Stimulated activated CD4-positive, alpha-beta T cell treated with anti-CD3 and anti-CD28 coated beads, Interleukin-4, amount 100 ng/mL, for 1 hour (primary cell): ENCODE measurements at places on chromosomes 16 and 17.

- no peak for DNase-seq
These were observed 7.5 kb downstream of the ZNF205 start for GRCh38 chr16:3119701-3120408.

DNA sequence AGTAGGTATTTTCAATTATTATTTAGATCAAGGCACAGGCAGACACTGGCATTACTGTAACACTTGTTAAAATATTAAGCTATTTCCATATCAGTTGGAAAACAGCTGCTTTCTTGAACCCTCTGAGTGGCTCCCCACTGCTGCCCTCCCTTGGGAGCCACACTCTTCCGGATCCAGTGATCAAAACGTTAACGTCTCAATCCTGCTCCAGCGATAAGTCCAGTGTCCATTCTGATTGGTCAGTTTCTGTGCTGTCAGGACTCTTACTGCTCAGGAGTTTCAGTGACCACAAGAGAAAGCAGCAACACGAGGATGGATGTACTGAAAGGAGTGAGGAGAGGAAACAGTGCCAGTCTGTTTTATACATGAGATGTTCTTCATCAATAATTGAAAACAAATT lies 13.8 kb upstream of the ZKSCAN2 start:
- DNase-seq: no peak

- DNase-seq: no peak
These were observed 341.4 kb downstream of the UTP18 start for GRCh38 chr17:51601622-51602261.

DNA sequence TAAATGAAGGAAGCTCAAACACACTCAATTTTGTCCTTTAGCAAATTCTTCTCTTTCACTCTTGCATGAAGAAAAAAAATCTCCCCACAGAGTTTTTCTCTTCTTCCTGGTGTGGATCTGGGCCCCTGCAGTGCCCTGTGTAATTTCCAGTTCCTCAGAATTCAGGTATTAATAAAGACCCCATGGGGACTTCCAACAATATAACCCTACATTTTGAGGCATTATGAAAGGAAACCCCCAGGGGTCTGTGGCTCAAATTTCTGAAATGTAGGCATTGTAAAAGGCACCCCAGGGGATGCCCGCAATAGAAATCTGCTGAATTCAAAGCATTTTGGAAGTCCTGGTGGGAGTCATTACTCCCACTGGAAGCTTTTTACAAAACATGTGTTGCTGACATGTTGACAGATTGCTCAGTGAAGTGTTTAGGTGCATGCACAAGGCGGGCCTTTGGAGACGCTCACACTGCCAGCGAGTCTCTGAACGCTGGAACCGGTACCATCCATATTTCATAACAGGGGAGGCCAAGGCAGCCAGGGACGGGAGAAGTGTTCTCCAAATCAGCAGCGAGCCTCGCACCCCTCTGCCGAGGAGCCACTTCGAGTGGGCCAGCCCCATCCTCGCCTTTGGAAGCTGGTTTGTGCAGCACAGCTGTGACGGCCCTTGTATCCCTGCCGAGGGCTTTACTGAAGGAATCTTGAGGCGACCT lies 154.0 kb downstream of the ZNF423 start:
- no peak for DNase-seq

- no peak for DNase-seq
These were observed 122.2 kb downstream of the SLC39A11 start for GRCh38 chr17:72970246-72970645.

GRCh38 chr16:88320947-88321634 lies 61.7 kb upstream of the ZNF469 start:
- DNase-seq: no peak

DNA sequence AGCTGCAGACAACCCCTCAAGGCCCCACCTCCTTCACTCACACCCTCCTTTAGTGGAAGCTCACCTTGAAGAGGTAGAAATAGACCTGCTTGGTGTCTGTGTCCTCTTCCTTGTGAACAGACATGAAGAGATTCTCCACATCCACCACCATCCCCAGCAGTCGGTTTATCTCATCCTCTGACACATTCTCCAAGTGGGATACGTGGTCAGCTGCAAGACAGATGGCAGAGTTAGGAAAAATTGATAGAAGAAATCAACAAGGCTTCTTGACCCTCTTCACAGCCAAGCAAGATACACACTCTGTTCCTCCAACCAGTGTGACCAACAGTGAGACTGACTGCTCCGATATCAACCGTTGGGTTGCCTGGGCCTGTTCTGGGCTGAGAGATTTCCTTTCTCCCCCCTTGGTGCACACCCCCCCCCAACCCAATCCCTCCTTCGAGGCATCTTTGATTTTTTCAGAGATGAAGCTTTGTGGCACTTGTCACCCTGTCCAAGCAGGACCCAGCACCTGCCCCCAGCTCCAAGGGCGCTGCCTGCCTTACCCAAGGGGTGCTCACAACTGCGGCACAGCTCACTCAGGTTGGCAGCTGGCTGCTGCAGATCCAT lies 902 bp downstream of the KAT2A start:
- no peak for DNase-seq

DNA sequence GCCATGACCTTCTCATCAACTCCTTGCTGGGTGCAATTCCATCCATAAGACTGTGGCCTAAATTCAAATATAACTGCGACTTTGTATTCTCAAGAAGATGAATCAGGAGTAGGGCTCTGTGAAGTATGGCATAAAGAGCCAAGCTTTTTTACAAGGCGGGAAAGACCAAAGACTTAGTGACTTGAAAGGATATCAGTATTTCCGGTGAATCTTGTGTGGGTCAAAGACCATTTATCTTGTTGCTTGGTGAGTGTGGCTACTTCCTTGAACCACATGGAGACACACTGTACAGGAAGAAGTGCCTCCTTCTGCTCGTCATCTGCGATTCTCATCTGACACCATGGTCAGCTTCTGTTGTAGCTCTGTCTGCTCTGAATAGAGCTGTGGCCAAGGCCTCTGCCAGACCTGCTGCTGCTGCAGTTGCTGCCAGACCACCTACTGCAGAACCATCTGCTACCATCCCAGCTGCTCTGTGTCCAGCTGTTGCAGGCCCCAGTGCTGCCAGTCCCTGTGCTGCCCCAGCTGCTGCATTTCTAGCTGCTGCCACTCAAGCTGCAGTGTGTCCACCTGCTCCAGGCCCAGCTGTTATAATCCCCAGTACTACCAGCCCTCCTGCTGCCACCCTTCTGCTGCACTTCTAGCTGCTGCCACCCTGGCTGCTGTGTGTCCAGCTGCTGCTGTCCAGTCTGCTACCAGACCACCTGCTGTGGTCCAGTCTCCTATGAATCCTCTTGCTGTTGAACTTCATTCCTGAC lies 6.1 kb upstream of the KRTAP2-4 start:
- DNase-seq: no peak

DNA sequence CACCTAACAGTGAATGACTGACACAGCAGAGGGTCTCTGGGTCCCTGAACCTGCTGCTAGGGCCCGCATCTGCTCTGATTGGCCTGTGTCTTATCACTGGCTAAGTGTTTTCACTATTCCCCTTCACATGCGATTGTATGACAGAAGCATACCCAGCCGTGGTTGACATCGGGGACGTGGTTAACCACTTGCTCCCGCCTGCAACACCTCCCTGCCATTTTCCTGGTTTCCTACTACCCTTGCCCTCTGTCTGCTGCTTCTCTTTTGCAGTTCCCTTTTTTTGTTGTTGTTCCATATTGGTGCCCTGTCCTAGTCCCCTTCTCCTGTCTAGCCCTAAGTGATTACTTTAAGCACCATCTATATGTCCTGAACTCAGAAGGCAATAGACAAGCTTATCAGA lies 177.0 kb downstream of the RGS9 start:
- DNase-seq: no peak

DNA sequence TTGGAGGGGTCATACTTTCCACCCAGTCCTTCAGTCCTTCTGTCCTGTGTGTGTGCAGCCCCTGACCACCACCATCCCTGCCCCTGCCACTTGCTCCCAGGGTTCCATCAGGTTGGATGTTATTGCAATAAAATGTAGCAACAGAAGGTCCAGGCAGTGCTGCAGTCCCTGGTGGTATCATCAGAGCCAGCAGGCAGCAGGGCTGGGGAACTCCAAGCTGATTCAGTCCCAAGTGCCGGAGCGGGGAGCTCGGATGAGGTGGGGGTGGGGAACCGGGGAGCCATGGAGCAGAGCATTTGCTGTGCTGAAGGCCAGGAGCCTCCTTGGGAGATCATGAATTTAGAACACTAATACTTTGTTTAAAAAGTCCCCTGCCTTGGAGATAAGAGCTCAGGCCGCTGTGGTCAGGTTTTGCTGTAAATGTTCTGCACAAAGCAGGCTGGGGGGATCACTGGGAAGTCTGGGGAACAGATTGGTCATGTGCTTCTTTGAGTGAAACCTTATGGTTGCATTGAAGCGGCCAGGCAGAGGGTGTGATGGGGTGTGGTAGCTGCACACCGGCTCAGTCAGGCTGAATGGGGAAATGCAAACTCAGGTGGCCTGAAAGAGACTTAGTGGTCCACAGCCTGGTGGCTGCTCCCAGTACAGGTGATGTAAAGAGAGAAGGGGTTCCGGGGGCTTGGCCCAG lies 225.9 kb downstream of the SEC14L1 start:
- no peak for DNase-seq

GRCh38 chr17:6402258-6402657 lies 32.7 kb downstream of the AIPL1 start:
- DNase-seq: no peak

DNA sequence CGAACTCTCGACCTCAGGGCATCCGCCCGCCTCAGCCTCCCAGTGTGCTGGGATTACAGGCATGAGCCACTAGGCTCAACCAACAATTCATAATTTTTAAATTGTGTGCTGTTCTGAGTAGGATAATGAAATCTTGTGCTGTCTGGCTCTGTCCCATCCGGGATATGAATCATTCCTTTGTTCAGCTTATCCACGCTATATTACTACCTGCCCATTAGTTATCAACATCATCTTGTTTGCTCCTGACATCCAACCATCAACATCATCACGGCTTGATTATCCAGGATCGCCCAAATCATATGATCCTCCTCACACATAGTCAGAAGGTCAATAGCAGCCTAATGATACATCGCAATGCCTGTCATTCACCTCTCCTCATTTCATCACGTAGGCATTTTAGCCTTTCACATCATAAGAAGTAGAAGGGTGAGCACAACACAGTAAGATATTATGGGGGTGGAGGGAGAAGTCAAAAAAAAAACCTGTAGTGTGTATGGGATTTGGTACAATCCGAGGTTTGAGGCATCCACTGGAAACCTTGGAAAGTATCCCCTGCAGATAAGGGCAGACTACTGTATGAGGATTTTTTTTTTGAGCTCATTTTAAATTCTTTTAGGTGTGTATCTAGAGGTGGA lies 77.0 kb upstream of the SIAH1 start:
- DNase-seq: no peak

- DNase-seq: no peak
These were observed 24.4 kb upstream of the CBFA2T3 start for GRCh38 chr16:89001117-89002027.

DNA sequence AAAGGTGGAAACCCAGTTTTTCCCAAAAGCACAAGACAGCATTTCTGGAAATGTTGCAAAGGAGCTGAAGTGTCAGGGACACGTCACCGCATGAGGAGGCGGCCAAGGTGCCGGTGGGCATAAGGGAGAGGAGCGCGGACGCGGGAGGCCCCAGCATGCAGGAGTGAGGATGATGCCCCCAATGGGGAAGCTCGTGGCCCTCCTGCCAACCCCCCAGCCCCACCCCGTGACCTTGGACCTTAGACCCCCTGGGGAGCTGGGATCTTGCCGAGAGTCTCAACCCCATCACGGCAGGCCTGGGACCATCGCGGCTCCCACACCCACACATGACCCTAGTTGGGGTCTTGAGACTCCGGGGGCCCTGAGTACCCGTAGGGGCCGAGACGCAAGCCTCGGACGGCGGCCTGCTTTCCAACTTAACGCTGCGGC lies 119.4 kb upstream of the METRNL start:
- no peak for DNase-seq

DNA sequence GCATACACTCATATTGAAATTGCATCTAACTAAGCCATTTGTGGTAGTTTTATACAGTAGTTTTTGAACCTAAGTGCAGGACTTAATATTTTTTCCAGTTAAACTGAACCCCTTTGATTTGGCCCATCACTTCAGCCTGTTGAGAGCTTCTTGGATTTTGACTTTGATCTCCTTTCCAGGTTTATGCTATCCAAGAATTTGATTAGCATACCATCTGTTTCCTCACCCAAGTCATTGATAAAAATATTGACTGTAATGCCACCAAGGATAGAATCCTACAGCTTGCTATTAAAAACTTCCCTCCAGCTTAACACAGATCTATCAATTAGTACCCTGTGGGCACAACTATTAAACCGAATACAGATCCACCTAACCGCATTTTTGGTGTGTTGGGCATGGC lies 7.2 kb downstream of the TMEM94 start:
- no peak for DNase-seq

DNA sequence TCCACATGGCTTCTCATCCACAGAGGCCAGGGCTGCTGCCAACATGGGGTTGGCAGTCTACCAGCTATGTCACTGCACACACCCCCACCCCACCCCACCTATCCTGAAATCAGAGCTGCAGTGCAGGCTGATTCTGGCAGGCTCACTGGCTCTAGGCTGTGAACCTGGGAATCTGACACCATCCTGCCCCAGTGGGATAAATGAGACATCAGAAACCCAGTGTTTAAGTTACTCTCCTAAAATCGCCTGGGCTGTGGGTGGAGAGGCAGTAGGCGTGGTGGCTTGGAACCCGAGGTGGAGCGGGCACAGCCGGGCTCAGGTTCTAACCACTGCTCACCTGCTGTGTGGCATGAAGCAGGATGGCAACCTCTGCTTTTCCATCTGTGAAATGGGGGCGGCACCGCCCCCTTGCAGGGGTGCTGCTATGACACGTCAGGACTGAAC lies 5.6 kb downstream of the SLC38A8 start:
- DNase-seq: no peak
